ENCODE measurements at places on chromosomes 6 and 20.

DNA sequence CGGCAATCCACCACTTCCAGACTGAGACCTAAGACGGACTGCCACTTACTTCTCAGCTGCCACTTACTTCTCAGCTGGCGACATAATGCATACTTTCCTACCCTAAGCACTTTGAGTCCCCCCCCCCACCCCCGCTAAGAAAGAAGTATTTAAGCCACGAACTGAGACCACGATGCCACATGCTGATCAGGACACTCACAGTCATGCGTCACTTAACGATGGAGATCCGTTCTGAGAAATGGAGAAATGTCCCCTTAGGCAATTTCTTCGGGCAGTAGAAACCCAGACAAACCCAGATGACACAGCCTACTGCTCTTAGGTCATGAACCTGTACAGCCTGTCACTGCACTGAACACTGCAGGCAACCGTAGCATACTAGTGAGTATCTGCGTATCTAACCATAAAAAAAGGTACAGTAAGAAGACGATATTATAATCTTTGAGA is 690 bp downstream of the IFNGR1 start:
- no peak for DNase-seq

DNA sequence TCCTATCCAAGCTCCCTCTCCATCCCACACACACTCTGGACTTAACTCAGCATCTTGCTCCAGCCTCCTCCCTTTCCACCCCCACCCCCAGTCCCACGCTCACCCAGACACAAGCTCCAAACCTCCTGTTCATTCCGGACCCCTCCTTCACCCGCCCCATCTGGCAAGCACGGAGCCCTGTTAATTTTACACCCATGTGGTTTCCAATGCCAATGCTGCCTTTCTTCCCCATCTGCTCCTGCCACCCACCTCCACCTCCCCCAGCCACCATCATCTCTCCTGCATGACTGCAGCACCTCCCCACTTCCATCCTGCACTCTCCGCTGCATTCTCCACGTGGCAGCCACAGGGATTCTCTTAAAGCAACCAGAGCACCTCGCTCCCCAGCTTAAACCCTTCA is 9.9 kb upstream of the CDK5RAP1 start:
- DNase-seq = no peak

DNA sequence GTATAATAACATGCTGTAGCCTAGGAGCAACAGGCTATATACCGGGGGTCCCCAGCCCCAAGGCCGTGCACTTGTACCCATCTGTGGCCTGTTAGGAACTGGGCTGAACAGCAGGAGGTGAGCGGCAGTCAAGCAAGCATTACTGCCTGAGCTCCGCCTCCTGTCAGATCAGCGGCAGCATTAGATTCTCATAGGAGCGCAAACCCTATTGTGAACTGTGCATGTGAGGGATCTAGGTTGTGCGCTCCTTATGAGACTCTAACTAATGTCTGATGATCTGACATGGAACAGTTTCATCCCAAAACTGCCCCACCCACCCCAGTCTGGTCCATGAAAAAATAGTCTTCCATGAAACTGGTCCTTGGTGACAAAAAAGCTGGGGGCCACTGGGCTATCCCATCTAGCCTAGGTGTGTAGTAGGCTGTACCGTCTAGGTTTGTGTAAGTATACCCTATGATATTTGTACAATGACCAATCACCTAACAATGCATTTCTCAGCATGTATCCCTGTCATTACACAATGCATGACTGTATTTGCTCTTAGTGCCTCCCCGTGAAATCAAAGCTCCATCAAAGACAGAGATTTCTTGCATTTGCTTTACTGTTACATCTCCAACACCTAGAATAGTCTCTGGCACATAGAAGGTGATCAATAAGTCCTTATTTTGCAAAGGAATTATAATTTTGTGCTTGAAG is 30.8 kb downstream of the NHSL1 start:
- DNase-seq = no peak

DNA sequence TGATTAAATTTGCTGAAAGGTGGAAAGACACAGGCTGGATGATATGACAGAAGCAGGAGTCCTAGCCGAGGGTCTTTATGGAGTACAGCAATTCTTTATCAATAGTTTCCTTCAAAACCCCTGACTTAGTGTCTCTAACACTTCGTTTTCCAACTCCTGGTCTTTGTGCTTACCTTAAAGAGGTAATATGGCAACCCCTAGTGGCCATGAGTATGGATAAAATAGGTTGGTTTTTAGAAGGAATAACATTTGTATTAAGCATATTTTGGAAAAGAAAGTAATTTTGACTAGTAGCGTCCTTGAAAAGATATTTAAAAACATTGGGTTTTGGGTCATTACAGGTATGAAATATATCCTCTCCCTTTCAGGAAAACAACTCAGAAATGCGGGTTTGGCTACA is 51.9 kb downstream of the VGLL2 start:
- DNase-seq = no peak

GRCh38 chr6:134819863-134820800 is 129.8 kb downstream of the ALDH8A1 start:
- DNase-seq = no peak

GRCh38 chr6:167674486-167674885 is 152.2 kb upstream of the AFDN start:
- DNase-seq = no peak

- no peak for DNase-seq
Measured at GRCh38 chr6:50979171-50979525, 160.5 kb downstream of the TFAP2B start.

GRCh38 chr6:94052749-94053148 is 633.4 kb upstream of the EPHA7 start:
- no peak for DNase-seq

DNA sequence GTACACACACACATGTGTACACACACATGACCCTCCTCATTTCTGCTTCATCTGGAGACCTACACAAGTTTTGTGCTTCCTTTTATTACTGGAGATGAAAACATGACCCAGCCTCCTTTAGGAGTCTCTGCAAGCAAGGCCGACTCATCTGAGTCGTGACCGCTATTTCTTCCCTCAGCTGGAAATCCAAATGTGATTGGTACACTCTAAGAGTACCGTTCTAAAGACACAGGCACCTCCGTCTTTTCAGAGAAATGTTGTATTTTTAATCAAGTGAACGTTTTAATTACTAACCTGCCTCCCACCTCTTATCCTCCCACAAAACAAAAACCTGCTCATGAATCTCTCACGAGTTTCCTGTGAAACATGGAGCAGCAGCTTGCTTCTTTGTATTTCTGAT is 63.0 kb downstream of the LAMP5 start:
- no peak for DNase-seq

DNA sequence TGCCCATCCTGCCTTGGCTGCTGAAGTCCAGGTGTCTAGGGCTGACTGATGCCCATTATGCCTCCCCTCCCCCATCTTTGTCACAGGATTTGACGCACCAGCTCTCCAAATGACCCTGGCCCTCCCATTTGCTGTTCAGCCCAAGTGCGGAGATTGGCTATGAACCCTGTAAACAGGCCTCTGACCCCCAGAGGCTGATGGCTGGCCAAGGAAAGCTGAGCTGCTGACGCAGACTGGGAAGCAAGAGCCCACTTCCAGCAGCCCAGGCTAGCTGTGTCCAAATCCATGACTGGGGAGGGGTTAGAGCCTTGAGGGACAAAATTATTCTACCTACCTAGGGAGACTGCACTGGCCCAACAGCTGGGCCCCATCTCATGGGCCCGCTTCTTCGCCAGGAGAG is 797 bp upstream of the GNRH2 start:
- no peak for DNase-seq

DNA sequence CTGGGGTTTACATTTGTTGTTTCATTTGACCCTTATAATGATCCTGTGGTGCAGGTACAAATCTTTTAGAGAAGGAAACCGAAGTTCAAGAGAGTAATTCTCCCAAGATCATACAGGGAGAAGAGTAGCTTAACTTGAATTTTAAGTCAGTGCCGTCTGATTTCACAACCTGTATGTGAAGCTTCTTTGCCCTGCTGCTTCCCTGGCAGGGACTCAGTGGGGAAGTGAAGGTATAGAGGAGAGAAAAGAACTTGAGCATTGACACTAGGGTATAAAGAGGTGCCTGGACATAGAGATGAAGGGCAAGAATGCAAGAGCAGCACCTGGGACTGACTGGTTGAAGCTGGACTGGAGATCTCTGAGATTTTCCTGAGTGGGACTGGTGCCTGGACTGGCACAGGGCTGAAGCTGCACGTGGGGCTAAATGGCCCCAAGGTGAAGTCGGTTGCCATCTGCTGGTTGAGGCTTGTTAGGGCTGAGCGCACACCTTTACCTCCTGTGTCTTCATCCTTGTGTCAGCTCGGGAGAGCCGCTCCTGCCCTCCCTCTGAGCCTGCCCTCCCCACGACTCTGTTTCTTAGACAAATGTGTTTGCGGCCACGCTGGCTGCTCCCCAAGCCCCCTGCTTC is 41.8 kb downstream of the FARS2 start:
- DNase-seq = no peak

DNA sequence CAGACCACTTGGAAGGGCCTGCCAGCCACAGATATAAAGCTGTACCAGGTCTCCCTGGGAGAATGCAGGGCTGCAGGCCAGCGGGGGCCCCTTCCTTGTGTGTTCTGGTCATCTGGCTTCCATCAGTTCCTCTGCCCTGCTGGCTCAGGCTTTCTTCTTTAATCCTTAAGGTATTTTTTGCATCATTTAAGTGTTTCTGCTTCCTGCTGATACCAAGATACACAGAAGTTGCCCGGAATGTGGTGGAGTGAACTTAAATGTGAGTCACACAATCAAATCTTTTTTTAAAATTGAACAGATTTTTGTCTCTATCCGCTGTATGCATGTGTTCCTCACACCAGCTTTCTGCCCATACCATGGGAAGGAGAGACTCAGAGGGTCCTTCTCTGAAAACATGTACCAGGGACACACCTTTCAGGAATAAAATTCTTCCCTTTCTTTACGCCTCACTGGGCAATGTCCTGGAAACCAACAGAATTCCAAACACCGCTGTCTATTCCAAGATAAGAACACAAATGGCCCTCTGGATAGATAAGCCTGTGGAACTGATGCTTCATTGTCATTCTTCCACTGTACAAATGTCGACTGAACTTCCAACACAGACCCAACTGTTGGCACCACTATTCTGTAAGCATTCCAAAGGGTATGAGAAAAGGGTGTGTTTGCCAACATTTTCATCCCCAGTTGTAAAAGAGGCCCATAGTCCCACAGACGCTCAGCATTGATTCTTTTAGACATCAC is 206.2 kb upstream of the MYLIP start:
- no peak for DNase-seq

DNA sequence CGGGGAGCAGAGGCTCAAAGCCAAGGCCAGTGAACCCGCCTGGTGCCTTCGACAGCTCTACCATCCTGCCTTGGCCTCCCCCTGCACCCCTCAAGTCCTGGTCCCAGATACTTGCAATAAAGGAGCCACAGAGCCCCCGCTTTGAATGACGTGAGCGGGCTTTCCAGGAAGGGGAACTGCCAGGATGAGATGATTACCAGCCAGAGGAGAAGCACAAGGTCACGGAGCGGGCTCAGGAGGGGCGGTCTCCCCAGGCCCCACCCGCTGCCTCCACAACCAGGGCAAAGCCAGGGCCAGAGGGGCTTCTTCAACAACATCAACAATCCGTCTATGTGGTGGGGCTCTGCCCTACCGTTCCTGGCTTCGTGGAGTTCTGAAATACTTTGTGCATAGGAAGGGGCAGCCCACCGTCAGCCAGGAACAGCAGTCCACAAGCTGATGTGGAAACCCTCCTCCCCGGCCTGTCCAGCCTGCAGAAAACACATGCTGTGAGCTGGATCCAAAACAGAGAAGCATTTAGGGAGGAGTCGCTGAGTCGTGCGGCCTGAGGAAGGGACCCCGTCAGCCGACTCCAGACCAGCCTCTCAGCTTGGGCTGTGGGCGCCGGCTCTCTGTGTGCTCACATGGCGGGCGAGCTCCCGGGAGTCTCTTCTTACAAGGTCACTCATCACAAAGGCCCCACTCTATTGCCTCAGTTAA is 392.5 kb downstream of the CDH4 start:
- no peak for DNase-seq

- DNase-seq = no peak
Measured at GRCh38 chr6:37373822-37374471, 20.2 kb downstream of the RNF8 start.

- no peak for DNase-seq
Measured at GRCh38 chr6:16769131-16769985, 8.1 kb upstream of the ATXN1 start.

- no peak for DNase-seq
Measured at GRCh38 chr20:17786221-17786718, 86.5 kb downstream of the BANF2 start.

GRCh38 chr20:48717680-48718223 is 110.0 kb downstream of the PREX1 start:
- DNase-seq = no peak

DNA sequence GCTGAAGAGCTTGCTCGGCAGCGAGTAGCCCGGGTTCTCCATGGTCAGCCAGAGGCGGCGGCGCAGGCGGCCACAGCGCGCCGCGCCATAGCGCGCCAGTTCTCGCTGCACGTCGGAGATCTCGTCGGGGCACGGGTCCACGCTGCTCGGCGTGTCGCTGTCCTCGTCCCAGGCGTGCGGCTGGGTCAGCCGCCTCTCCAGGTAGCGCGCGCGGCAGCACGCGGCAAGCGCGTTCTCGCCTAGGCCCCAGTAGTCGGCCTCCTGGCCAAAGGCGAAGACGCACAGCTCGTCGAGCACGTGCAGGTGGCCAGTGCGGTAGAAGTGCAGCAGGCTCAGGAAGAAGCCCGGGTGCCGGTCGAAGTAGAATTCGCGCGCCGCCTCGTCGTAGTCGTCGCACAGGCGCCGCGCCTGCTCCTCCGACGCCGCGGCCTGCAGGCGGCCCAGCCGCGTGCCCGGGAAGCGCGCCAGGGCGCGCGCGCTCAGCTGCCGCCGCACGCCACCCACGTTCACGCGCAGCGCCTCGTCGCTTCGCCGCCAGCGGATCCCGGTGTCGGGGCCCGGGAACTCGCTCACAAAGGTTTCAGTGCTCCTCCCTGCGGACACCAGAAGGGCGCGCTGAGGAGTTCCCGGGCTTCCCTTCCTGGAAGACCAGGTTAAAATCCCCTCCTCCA is 2.7 kb downstream of the KCNS1 start:
- DNase-seq = no peak

DNA sequence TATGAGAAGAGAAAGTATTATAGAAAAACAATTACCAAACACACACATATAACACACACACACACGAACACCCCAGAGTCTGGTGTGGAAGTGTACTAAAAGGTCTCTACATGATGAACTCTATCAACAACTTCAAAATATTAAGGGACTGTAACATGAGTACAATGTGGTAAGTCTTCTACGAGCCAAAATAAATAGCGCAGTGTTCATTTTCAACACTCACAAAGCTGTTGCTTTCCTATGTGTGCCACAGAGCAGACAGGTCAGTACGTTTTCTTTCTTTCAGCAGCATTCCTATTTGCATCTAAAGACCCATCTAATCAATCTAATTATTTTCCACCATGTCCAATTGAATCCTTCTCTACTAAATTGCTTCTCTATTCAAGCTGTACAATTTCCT is 12.1 kb upstream of the CNKSR3 start:
- no peak for DNase-seq

- no peak for DNase-seq
Measured at GRCh38 chr6:1136827-1137226, 175.1 kb upstream of the FOXQ1 start.

DNA sequence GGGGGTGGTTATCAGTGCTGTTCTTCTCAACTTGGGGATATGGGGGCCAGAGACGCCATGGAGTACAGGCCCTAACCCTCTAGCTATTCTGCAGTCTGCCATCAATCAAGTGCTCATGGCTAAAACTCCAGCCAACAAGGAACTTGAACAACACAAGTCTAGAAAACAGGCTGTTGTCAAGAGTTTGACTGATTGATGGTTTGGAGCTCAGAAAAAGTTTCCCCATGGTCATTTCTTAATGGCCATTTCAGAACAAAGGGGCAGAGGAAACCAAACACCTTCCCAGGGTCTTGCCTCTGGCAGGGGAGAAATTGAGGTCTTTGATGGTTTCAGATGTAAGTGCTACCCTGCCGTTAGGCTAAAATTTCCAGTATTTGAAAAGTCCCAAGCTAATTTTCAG is 15.1 kb downstream of the PCK1 start:
- DNase-seq = no peak

All from activated naive CD4-positive, alpha-beta T cell (primary cell).